Esophagus muscularis mucosa (tissue), 4 donors: ENCODE measurements at places on chromosomes 4 and X. TPM values are rescaled to one million over a fixed set of nuclear protein-coding genes. Genes with fewer than 3 reads are reported as not detected.
A peak's percentile ranks its signal among the peaks of the same experiment; 100 is the strongest.

Gene KCTD8
- 2.1 TPM for total RNA-seq

GRCh38 chrX:118496763-118497079, 1.1 kb downstream of the DOCK11 start:
- H3K27ac ChIP-seq, result peak overlapping the region; percentile 89
- H3K4me3 ChIP-seq, result peak overlapping the region; percentile 73
- peaks cover 3% of the 10 kb centered on the region for H3K27me3 ChIP-seq

GRCh38 chr4:48739560-48740019, 40.5 kb downstream of the FRYL start:
- peaks cover 9% of the 10 kb centered on the region for H3K4me1 ChIP-seq
- DNase-seq, result no peak
- H3K36me3 ChIP-seq, result no peaks in the 10 kb centered on the region
- no peak overlapping the region for H3K4me3 ChIP-seq
- no peak overlapping the region for H3K27ac ChIP-seq

Gene ERCC6L
- not detected for total RNA-seq

Gene L1CAM
- 33.4 TPM for total RNA-seq

Gene SSX4
- total RNA-seq, result not detected

DNA sequence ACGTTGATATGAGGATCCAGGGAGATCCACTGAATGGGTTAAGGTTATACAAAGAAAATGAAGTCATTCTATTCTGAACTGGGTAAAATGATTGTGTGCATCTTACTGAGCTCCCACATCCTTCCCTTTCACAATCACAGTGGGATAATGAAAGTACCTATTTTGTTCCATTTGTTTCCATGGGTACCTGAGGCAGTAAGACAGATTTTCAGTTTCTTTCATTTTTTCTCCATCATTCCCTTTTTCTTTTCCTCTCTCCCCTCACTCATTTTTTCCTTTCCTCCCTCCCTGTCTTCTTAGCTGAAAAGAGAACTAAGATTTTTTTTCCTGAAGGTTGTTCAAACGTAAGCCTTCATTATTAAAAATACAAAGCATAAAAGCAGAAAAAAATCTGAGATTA, 4.6 kb downstream of the GRIA2 start:
- peaks cover 31% of the 10 kb centered on the region for H3K27me3 ChIP-seq
- no peak for DNase-seq
- no peak overlapping the region for H3K27ac ChIP-seq
- no peak overlapping the region for H3K4me3 ChIP-seq
- H3K36me3 ChIP-seq, result no peaks in the 10 kb centered on the region
- H3K4me1 ChIP-seq, result no peaks in the 10 kb centered on the region

DNA sequence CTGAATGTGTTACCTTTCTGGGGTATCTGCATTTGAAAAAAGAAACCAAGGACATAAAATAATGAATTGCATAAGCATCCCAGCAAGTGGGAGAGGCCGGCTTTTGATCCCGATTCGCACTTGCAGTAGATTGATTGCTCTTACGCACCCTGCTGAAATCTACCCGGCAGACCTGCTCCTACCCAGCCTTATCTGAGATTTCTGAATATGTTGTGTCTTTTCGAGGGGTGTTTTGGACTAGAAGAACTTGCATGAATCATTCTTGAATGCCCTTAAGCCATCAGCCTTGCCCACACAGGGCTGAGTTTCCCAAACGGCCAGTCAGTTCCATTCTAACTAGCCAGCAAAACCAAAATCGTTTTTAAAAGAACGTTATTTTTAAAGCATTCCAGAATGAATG, 174.4 kb upstream of the BCOR start:
- no peak for DNase-seq
- no peaks in the 10 kb centered on the region for H3K36me3 ChIP-seq
- no peaks in the 10 kb centered on the region for H3K27me3 ChIP-seq
- no peak overlapping the region for H3K27ac ChIP-seq
- H3K4me3 ChIP-seq, result no peak overlapping the region

Gene ODAPH
- not detected for total RNA-seq

Gene GAGE12C
- not detected for total RNA-seq

- no peaks in the 10 kb centered on the region for H3K36me3 ChIP-seq
- peaks cover 4% of the 10 kb centered on the region for H3K4me1 ChIP-seq
- no peak for DNase-seq
- no peak overlapping the region for H3K27ac ChIP-seq
- no peaks in the 10 kb centered on the region for H3K27me3 ChIP-seq
Observed at GRCh38 chr4:85368932-85369331, 106.0 kb upstream of the ARHGAP24 start.

GRCh38 chr4:150402871-150403272, 179.1 kb upstream of the MAB21L2 start:
- H3K4me3 ChIP-seq, result no peak overlapping the region
- no peaks in the 10 kb centered on the region for H3K36me3 ChIP-seq
- no peaks in the 10 kb centered on the region for H3K4me1 ChIP-seq

Gene ATOH1
- not detected for total RNA-seq

Gene MAGEB1
- total RNA-seq, result not detected

Gene TCEAL5
- 0.97 TPM for total RNA-seq

Gene STS
- total RNA-seq, result 6.2 TPM

- DNase-seq, result no peak
- no peaks in the 10 kb centered on the region for H3K27me3 ChIP-seq
- no peak overlapping the region for H3K27ac ChIP-seq
- no peaks in the 10 kb centered on the region for H3K4me1 ChIP-seq
- no peak overlapping the region for H3K4me3 ChIP-seq
Observed at GRCh38 chr4:17817027-17817426, 6.2 kb downstream of the NCAPG start.

Gene HS3ST1
- 3.3 TPM for total RNA-seq

DNA sequence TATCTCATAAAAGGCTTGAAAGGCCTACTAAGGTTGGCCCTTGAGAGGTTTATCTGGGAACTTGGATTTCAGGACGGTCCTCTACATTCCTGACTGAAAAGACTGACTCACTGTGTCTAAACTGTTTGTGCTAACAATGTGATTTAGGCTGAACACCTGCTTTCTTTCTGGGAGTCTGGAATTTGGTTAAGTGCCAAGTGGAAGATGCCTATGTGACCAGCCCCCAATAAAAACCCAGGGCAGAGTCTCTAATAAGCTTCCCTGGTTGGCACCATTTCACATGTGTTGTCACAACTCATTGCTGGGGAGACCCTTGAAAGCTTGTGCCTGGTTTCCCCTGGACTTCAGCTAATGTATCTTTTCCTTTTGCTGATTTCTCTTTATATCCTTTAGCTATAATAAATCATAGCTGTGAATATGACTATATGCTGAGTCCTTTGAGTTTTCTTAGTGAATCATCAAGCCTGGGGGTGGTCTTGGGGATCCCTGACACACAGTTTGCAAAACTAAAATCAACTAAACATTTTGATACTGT, 55.1 kb downstream of the GPR82 start:
- H3K4me3 ChIP-seq, result no peak overlapping the region
- H3K36me3 ChIP-seq, result no peaks in the 10 kb centered on the region
- no peak overlapping the region for H3K27ac ChIP-seq
- DNase-seq, result no peak
- no peaks in the 10 kb centered on the region for H3K4me1 ChIP-seq
- no peaks in the 10 kb centered on the region for H3K27me3 ChIP-seq

Gene GAGE12H
- total RNA-seq, result not detected

Gene MAGEA4
- not detected for total RNA-seq

- H3K27me3 ChIP-seq, result no peaks in the 10 kb centered on the region
- no peaks in the 10 kb centered on the region for H3K36me3 ChIP-seq
- DNase-seq, result no peak
- H3K4me3 ChIP-seq, result no peak overlapping the region
Observed at GRCh38 chr4:132526652-132527051, 622.4 kb upstream of the PCDH10 start.

GRCh38 chr4:154135576-154135975, 346.7 kb upstream of the SFRP2 start:
- H3K4me3 ChIP-seq, result no peak overlapping the region
- DNase-seq, result no peak
- no peak overlapping the region for H3K27ac ChIP-seq

DNA sequence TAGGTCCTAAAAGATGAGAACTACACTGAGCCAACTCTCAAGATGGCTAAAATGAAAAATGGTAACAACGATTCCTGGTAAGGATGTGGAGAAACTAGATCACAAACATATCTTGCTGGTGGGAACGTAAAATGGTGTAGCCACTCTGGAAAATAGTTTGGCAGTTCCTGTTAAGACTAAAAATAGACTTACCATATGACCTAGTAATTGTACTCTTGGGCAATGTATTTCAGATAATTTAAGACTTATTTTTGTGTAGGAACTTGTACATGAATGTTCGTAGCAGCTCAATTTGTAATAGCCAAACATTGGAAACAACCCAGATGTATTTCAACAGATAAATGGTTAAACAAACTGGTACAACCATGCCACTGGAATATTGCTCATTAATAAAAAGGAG, 106.2 kb downstream of the HDAC8 start:
- no peak overlapping the region for H3K4me3 ChIP-seq
- DNase-seq, result no peak
- H3K27ac ChIP-seq, result no peak overlapping the region
- peaks cover 7% of the 10 kb centered on the region for H3K36me3 ChIP-seq
- H3K27me3 ChIP-seq, result no peaks in the 10 kb centered on the region

DNA sequence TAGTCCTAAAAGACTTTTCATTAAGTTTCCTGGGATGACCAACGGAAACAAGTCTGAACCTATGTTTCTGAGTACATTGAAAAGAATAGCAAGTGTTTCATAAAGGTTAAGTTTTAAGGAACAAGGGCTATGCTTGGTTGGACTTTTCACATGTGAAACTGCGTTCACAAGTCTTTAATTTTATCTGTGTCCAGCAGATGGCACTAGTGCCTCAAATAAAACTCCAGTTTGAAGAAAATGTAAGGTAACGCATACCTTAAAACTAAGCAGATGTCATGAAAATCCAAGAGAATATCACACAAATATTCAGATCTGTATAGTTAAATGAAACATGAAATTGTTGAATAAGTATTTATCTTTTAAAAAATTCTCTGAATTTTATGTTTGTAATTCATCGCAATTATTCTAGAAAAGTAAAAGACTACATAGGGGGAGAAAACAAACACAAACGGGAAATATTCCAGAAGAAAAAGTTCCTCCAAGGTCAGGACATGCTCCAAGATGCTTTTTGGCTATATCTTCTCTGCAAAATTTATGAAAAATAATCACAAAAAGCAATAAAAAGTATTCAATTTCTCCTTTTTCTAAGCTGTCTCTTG, 89.6 kb upstream of the MAD2L1 start:
- no peak overlapping the region for H3K27ac ChIP-seq
- no peaks in the 10 kb centered on the region for H3K27me3 ChIP-seq
- H3K4me3 ChIP-seq, result no peak overlapping the region

Gene TFE3
- 125 TPM for total RNA-seq

DNA sequence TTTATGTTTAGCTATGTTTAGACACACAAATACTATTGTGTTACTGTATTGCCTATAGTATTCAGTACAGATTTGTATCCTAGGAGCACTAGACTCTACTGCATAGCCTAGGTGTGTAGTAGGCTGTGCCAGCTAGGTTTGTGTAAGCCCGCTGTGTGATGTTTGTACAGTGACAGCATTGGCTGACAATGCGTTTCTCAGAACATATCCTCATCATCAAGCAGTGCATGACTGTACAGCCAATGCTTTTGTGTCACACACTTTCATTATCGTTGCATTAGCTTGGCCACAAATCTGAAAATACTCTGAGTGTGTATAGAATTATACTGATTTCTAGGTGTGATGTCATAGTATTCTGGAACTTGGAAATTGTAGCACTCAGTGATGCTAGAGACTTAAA, 63.4 kb downstream of the CLDN34 start:
- DNase-seq, result no peak
- peaks cover 53% of the 10 kb centered on the region for H3K4me1 ChIP-seq
- H3K27ac ChIP-seq, result peak overlapping the region; percentile 51

DNA sequence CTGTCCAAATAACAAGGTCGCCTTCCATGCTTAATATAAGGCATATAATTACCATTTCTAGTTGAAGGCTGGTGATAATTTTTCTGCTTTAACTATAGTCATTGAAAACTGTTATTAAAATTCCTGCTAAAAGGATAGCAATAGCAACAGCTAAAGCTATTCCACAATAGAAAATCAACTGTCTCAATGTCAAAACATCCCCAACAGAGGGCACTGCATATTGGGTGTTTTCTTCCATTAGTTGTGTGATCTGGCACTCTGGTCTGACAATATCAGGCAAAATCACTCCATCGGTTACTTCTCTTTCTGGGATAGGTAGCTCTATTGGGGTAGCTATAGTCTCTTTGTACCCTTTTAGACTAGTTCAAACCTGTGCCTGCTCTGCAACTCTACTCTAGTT, 53.5 kb downstream of the TMPRSS11F start:
- H3K27me3 ChIP-seq, result no peaks in the 10 kb centered on the region
- H3K27ac ChIP-seq, result no peak overlapping the region
- no peak for DNase-seq
- H3K36me3 ChIP-seq, result no peaks in the 10 kb centered on the region
- no peak overlapping the region for H3K4me3 ChIP-seq
- H3K4me1 ChIP-seq, result no peaks in the 10 kb centered on the region

DNA sequence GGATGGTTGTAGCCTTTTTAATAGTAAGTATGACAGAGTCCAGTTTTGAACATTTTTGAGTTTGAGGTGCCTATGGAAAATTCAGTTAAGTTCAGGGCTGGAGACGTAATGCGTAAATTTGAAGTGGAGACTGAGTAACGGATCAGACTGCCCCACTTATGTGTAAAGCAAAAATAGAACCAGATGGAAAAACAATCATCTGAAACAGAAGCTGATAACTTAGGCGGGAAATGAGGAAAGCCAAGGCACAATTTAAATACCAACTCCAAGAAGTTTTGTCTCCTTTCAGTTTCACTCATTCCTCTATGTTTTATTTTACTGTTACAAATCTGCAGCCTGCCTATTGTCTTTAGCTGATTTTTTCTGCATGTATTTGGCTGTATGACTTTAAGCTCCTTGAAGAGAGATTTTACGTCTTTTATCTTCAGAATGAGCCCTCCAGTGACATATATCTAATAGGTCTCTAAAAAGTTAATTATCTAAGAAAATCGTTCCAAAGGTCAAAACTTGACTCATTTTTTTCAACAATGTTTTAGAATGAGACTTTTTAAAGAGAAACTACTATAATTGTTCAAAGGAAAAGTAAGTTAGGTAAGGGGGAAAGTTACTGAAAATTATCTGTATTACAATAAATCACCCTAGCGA, 1.1 kb downstream of the SGCB start:
- H3K36me3 ChIP-seq, result no peaks in the 10 kb centered on the region
- no peaks in the 10 kb centered on the region for H3K27me3 ChIP-seq
- peak overlapping the region; percentile 84 for H3K27ac ChIP-seq
- peaks cover 38% of the 10 kb centered on the region for H3K4me1 ChIP-seq
- DNase-seq, result no peak
- H3K4me3 ChIP-seq, result peak overlapping the region; percentile 89

- no peak overlapping the region for H3K27ac ChIP-seq
- no peak overlapping the region for H3K4me3 ChIP-seq
- no peaks in the 10 kb centered on the region for H3K27me3 ChIP-seq
- no peak for DNase-seq
Observed at GRCh38 chr4:113256946-113257345, 207.5 kb downstream of the ANK2 start.

Gene NAP1L2
- 3.6 TPM for total RNA-seq

GRCh38 chrX:67692246-67692645, 148.4 kb downstream of the AR start:
- H3K27me3 ChIP-seq, result no peaks in the 10 kb centered on the region
- no peaks in the 10 kb centered on the region for H3K4me1 ChIP-seq
- H3K36me3 ChIP-seq, result no peaks in the 10 kb centered on the region
- H3K4me3 ChIP-seq, result no peak overlapping the region
- no peak overlapping the region for H3K27ac ChIP-seq

- no peak for DNase-seq
- H3K27ac ChIP-seq, result no peak overlapping the region
- H3K36me3 ChIP-seq, result no peaks in the 10 kb centered on the region
- H3K27me3 ChIP-seq, result no peaks in the 10 kb centered on the region
Observed at GRCh38 chr4:40731361-40731760, 18.4 kb upstream of the NSUN7 start.

Gene TKTL2
- not detected for total RNA-seq
